Heart right ventricle (tissue), 16 donors: ENCODE measurements at places on chromosomes 11 and 22.
A peak's percentile ranks its signal among the peaks of the same experiment; 100 is the strongest.

GRCh38 chr11:16114431-16114830 lies 241.9 kb downstream of the SOX6 start:
- DNase-seq = no peak

DNA sequence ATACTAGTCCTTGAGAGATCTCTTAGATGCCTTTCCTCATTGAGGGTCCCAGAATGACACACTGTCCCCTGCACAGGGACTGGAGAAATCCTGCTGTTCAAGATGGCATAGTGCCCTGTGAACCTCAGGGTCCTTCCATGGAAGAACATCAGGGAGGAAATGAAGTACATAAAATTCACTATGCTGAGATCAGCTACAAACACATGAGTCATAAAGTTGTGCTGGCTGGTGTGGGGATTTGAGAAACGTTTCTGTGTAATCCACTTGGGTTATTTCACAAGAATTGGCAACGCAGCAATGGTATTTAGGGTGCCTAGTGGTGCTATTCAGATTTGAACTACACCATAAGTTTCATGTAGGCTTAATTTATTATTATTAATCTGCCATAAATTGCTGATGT lies 174.4 kb downstream of the MAML2 start:
- peak; percentile 30 for DNase-seq

- DNase-seq = no peak
Observed at GRCh38 chr11:112885744-112886433, 75.3 kb upstream of the NCAM1 start.

- DNase-seq = no peak
Observed at GRCh38 chr11:9461760-9462134, 935 bp downstream of the ZNF143 start.

DNA sequence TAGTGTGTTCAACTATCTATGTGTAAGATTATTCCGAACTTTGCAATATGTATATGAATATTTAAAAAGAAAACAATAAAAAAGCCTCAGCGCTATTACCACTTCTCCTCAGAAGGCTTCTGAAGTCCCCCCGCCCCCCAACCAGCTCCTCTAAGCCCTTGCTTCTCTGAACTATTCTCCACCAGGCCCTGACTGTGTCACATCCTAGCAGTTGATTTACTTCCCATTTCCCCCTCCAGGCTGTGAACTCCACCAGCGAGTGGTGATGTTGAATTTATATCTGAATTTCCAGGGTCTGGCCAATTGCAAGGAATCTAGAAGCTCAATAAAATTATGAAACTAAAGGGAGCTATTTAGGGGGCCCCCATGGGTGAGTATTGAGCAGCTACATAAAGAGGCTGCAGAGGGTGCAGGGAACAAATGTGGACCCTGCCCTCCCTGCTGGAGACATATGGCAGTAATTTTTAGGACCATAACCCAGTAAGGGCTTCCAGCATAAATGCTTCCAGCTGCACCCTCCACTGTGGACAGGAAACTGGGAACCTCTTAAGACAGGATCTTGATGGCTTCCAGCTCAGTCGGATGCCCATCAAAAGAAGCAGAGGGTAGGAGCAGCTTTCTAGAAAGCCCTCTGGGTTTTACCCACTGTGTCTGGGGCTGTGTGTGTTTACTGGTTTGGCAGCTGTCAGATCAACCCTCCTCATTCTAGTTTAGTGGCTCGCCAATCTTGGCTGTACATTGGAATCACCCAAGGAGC lies 81.4 kb downstream of the TIMP3 start:
- no peak for DNase-seq
